Subcutaneous adipose tissue (tissue), 4 donors: ENCODE measurements at places on chromosomes 4 and X. TPM values are rescaled to one million over a fixed set of nuclear protein-coding genes. Genes with fewer than 3 reads are reported as not detected.

The CHIC1 gene
- total RNA-seq = 6.6 TPM

The SCRG1 gene
- total RNA-seq = under 0.01 TPM

The XAGE2 gene
- total RNA-seq = not detected

The TIGD4 gene
- not detected for total RNA-seq

The BTC gene
- 2.0 TPM for total RNA-seq

The DUSP21 gene
- total RNA-seq = not detected

The JCHAIN gene
- total RNA-seq = not detected

The IBSP gene
- not detected for total RNA-seq

The ZFP92 gene
- total RNA-seq = 0.98 TPM

The AGTR2 gene
- total RNA-seq = not detected

The PRMT9 gene
- total RNA-seq = 8.8 TPM

The PTPN13 gene
- total RNA-seq = 28.6 TPM

The TKTL2 gene
- 0.34 TPM for total RNA-seq

The SH3TC1 gene
- total RNA-seq = 43.3 TPM
